AG08396 (cell line): ENCODE measurements at places on chromosomes 12 and 14.

- DNase-seq, result no peak
Measured at GRCh38 chr12:19533567-19533966, 94.3 kb downstream of the AEBP2 start.

DNA sequence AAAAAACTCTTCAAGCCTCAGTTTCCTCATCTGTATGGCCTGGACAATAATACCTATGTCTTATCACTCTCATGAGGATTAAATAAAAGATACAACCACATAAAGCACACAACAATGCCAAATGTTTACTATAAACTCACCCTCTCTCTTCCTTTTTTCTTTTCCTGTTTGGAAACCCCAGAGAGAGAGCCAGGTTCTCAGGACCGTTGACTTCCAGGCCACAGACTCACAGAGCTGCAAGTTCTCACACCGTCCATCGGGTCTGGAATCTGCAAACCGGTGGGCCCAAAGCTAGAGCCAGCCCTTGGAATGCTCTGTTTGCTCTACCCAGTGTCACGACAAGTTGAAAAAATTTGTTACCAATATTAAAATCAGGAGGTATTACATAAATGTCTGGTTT, 4.6 kb upstream of the CD4 start:
- DNase-seq, result no peak

DNA sequence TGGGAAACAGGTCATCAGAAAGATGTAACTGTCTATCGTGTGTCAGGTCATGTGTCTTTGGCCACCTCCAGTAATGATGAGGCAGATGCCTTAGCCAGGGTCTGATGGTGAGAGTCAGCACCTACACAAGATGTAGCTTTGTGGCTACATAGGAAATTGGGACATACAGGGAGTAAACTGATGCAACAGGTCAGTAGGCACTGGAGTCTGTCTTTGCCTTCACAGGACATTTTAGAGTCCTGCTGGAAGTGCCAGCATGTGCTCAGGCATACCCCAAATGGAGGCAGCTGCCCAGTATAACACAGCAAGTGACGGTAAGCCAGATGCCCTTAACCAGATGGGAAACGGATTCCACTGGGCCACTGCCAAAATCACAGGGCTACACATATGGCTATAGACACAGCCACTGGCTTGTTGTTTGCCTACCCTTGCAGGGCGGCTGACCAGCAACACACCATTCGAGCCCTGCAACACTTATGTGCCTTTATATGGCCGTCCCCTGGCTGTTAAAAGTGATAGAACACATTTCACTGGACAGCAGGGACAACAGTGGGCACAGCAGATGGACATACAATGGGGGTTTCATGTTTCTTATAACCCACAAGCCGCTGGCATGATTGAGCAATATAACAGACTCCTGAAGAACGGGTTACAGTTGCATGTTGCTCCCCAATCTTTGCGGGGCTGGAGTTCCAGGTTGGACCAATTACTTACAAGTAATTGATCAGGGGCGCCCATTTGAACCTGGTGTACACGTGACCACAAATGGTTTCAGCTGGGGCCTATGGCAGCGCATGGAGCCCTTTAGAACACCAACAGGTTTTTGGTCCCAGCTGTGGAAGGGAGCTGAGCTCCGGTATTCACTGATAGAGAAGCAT, 12.9 kb upstream of the RNASE12 start:
- DNase-seq, result no peak

- DNase-seq, result no peak
Measured at GRCh38 chr14:78498062-78498595, 328.0 kb downstream of the NRXN3 start.

DNA sequence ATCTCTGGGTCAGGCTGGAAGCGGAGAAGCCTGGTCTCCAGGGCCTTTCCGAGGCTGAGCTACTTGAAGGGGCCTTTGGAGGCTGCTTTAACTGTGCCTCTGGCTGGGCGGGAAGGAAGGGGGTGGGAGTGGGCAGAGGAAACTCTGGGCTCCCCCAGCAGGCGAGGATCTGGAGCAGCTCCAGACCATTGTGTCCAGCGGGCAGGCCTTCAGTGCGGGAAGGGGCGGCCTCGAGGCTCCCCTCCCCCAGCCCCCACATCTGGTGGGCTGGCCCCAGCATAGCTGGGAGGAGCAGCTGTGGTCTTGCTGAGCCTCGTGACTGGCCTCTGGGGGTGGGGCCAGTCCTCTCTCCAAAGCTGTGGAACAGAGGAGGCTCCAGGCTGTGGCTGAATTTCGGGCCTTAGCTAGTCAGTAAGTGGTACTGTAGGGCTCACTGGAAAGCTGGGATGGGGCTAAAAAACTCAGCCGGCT, 3.4 kb downstream of the TAMALIN start:
- peak; percentile 89 for DNase-seq
